ENCODE measurements at places on chromosomes 7 and 10.

DNA sequence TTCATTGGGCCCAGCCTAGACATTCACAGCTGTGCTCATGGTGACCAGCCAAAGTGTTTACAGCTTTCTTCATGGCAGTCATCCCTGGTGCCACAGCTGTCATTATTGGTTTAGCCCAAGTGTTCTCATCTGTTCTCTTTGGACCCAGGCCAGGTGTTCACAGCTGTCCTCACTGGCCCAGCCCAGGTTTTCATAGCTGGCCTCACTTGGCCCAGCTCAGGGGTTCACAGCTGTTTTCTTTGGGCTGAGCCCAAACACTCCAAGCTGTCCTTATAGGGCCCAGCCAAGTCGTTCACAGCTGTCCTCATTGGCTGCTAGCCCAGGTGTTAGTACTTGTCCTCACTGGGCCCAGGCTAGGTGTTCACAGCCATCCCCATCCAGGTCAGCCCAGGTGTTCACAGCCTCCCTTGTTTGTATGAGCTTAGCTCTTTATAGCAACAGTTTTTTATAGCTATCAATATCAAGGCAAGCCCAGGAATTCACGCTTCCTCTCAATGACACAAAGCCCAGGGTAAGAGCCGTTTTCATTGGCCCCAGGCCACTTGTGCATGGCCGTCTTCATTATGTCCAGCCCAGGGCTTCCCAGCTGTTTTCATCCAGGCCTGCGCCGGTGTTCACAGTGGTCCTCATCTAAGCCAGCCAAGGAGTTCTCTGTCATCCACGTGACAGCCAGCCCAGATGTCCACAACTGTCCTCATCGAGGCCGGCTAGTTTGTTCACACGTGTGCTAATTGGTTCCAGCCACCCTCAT, 11.6 kb downstream of the FRG2B start:
- no peak for DNase-seq

DNA sequence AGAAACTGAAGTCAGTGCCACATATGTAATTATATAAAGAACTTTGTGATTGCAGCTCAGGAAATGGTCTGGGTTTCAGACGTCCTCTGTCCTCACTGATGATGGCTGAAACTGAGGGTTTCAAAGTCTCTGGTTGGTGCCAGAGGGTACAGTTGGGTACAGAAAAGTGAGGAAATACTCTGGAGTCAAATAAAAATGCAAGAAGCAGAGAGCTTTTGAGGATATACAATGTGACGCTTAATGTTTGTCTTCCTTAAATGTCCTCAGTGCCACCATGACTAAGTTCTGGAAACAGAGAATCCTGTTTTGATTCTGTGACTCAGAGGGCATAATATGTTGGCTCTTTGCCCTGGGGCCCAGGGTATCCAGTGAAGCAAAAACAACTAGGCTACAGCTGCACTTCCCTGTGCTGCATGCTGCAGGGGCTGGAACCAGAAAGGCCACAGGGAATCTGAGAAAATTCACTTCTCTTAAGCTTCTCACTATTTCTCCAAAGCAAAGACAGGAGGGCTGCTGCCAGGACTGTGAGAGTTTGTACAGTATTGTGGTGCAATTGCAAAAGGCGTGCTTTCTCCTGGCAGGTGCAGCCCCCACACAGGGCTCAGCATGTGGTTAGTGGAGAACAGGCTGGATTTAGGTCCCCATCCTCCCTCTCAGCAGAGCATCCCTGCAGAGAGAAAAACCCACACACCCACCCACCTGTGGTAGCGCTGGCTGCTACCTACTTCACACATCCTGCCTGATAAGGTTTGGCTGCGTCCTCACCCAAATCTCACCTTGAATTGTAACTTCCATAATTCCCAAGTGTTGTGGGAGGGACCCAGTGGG, 169.5 kb upstream of the SVIL start:
- DNase-seq, result no peak

DNA sequence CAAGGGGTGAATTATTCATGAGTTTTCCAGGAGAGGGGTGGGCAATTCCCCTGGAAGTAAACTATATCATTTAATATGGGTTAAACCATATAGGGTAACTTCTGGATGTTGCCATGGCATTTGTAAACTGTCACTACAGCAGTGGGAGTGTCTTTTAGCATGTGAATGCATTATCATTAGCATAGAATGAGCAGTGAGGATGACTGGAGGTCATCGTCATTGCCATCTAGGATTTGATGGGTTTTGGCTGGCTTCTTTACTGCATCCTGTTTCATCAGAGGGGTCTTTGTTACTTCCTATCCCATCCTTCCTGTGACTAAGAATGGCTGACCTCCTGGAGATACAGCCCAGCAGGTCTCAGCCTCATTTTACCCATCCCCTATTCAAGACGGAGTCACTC, 139.5 kb upstream of the PRKCQ start:
- DNase-seq, result no peak

GRCh38 chr7:121449329-121449728, 53.2 kb upstream of the FAM3C start:
- no peak for DNase-seq

DNA sequence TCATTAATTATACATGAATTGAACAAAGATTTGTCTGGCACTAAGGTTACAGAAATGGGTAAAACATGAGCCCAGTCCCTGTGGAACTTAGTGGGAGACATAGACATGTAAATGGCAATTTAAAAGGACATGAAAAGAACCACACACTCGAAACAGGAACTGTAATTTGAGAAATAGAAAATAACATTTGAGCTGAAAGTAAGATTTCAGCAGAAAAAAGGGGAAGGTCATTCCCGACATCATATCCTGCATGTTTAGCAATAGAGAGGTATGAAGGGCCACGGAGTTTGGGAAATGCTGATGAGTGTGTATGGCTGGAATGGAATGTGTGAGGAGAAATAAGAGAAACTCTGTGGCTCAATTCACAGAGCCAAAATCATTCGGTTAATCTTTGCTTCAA, 175.4 kb upstream of the AHR start:
- DNase-seq, result no peak

GRCh38 chr10:49508654-49509053, 30.3 kb downstream of the ERCC6 start:
- DNase-seq, result no peak

DNA sequence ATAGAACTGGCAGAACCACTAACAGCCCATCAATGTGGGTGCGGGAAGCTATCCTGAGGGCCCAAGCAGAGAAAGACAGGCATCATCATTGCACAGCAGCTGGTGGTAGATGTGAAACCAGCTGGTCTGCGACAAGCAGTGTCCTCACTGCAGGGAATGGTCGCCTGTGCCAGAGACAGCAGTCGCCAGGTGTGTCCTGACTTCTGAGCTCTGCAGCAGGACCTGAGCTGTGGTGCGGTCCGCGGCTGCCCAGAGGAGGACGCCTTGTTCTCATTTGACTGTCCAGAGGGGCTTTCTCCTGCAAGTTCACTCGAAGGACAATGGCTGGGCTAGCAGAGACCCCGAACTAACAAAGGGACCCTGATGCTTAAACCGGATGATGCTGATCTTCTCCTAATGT, 97.4 kb downstream of the LRRC18 start:
- DNase-seq, result no peak

DNA sequence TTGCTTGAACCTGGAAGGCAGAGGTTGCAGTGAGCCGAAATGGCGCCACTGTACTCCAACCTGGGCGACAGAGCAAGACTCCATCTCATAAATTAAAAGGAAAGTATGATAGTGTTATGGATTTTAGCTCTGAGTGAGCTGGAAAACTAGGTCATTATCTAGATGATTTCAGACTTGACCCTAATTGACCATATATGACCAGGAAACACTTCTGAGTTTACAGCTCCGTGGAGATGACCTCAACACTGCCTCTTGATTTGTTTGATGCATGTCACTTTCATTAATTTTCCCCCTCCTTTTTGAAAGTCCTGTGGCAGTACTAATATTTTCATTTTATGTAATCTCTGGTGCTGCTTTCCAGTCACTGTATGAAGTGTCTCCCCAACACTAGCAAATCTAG, 7.8 kb upstream of the SEC61A2 start:
- no peak for DNase-seq

DNA sequence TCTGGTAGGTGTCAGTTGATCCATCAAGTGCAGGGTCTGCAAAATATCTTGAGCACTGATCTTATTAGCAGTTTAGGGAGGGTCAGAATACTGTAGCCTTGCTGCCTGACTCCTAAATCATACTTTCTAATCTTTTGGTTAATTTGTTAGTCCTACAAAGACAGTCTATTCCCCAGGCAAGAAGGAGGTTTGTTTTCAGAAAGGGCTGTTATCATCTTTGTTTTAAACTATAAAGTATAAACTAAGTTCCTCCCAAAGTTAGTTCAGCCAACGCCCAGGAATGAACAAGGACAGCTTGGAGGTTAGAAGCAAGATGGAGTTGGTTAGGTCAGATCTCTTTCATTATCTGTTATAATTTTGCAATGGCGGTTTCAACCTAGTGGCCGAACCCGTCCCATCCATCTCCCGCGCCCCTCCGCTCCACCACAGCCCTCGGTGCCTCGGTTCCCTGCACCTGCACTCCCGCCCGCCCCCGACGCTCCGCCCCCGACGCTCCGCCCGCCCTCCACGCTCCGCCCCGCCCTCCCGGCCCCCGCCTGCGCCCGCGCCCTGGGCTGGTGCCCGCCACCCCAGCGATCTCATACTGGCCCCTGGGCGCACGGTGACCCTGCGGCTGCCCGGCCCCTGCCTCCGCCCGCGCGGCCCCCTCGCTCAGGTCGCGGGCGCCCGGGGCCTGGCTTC, at the start of gene ADCK2:
Gene ADCK2 (plus strand): TSS at position 564 of the 681 bp plus-strand sequence. CDS start 386 bp downstream, outside the sequence.
- peak; percentile 41 for DNase-seq

GRCh38 chr7:138666385-138666784, 34.8 kb downstream of the SVOPL start:
- DNase-seq, result no peak

DNA sequence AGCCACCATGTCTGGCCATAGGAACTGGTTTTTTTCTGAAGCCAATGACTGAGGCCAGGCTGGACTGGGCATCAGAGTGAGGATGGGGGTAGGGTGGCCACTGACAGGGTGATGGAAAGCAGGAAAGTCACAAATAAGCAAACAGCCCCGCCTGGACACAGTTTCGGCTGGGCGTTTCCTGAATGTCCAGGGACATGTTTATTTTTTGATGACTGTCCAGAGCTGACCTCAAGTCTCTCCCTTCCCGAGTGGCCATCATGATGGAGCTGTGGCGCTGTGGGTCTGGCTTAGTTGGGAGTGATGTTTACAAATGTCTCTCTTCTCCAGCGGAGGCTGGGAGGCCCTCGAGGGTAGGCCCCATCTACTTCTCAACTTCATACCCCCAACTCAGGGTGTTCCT, 37.1 kb upstream of the COMTD1 start:
- no peak for DNase-seq

DNA sequence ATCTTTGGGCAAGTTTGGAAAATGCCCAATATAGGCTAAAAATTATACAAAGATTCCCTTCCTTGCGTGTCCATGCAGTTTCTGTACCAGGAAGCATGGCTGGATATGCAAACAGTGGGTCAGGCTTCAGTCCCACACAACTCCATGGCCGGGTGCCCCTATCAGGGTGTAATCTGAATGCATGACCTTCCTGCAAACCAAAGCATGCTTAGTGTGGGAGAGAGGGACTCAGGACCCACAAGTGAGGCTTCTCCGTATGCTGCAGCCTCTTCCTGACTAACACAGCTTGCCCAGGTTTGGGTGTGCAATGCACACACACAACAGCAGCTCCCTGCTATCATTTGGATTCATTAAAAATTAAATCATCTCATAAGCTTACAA, 8.5 kb downstream of the AKR1B10 start:
- DNase-seq, result no peak

GRCh38 chr10:11444531-11445228, 166.8 kb downstream of the USP6NL start:
- DNase-seq, result no peak

DNA sequence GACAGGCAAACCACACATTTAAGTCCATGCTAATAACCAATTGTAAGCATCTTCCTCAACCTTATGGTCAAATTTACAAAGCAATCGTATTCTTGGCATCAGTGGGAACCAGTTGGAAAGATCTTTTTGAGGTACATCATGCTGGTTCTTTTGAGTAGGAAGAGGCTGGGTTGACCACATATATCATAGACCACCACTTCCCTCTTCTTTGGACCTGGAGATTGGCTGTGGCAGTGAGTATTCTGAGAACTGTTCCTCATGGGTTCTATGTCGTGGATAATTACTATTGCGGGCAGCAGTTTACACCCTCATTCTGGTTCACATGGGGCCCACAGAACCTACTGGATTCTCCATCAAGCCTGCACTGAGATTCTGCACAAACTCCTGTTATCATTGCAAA, 35.5 kb upstream of the C1GALT1 start:
- DNase-seq, result no peak

- no peak for DNase-seq
Measured at GRCh38 chr10:132457328-132458070, 60.5 kb downstream of the PWWP2B start.

DNA sequence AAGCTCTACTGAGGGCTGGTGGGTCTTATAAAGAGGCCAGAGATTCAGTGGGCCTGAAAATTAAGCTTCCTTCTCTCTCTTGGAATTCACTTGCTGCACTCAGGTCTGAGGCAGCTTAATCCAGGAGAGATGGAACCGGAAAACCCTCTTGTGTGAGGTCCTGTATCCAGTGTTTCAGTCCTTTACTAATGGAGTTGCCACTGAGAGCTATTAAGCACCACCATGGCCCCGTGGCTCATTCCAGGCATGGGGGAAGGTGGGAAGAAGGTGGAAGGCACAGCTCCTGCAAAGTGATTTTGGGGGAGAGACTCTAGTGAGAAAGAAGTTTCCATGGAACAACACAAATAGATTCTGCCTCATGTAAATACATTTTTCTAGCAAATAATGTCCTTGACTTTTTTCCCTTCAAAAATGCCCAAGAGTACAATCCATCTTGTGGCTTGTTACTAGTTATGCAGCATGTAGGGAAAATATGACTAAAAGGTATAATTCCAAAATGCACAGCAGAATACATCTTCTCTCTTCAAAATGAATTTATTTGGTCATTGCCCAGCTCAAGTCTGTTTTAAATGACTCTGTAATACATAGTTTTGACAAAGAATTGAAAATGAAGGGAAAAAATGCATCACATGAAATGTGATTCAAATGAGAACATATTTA, 46.7 kb upstream of the FOXI2 start:
- DNase-seq, result no peak

- DNase-seq, result no peak
Measured at GRCh38 chr10:71805776-71806703, 32.7 kb upstream of the VSIR start.

GRCh38 chr7:134832367-134832766, 52.9 kb downstream of the CALD1 start:
- DNase-seq, result no peak

GRCh38 chr10:92420546-92421275, 129.7 kb downstream of the MARCHF5 start:
- no peak for DNase-seq

- no peak for DNase-seq
Measured at GRCh38 chr10:121132273-121132672, 281.1 kb downstream of the WDR11 start.

DNA sequence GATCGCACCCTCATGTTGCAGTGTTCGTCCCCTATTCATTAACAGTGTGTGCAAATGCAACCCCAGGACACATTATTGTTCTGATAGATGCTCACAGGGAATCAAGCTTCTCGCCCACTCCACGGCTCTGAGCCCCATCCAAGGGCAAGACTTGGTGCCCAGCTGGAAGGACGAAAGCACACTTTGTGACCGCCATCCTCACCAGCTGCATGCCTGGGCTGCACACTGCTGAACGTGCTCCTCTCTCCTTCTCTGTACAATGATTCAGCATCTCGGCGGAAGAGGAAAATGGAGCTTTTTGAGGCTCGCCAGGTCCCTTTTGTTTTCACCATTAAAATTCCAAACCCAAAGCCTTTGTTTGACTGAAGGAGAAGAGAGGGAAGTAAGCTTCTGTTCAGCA, 41.9 kb downstream of the MKI67 start:
- DNase-seq, result no peak

Data from T-helper 2 cell (primary cell).